ENCODE measurements at places on chromosomes 3 and 15.

DNA sequence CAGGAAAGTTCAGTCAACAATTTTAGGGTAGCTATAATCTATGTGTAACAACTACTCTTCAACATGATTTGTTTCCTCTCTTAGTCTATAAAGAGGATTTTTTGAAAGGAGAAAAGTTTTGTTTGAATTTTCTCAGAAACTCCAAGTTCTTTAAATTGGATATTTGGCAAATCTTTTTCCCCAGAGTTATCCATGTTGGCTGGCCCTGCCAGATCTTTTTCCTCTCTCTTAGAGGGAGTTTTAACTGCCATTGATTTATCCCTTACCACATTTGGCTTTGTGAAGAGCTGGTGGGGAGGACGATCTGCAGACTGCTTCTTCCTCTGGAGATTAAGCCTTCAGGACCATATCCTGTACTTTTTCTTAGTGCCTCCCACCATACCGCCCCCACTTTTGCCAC, 64.9 kb upstream of the ROPN1 start:
- no peak for DNase-seq

DNA sequence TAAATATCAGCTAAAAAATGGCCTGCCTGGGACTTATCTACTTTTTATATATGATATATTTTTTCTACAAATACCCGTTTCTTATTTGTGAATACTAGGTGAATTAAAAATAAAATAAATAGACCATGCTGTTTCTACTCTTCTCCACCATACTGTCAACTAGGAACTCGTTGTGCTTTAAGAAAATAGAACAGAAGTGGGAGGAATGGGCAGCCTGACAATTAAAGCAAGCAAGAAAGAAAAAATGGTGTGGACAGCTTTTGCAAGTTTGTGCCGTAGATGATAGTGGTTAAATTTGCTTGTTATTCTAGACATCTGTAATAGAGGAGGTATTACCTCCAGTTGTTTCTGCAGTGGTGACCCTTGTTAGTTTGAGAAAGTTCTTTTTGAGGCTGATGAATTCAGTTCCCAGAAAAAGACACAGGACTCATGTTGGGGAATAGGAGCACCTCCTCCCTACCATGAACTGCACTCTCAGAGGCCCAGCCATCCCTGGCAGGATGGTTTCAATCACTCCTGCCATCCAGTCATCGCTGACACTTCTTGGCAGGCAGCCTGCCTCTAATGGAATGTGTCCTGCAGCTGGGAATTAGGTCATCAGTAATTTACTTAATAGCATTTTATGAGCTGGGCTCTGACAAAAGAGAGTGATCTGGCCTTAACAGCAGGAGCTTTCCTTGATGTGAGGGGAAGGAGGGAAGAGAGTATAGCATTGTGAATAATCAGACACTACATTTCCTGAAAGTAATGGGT, 105.0 kb upstream of the GAP43 start:
- DNase-seq, result peak; percentile 61

DNA sequence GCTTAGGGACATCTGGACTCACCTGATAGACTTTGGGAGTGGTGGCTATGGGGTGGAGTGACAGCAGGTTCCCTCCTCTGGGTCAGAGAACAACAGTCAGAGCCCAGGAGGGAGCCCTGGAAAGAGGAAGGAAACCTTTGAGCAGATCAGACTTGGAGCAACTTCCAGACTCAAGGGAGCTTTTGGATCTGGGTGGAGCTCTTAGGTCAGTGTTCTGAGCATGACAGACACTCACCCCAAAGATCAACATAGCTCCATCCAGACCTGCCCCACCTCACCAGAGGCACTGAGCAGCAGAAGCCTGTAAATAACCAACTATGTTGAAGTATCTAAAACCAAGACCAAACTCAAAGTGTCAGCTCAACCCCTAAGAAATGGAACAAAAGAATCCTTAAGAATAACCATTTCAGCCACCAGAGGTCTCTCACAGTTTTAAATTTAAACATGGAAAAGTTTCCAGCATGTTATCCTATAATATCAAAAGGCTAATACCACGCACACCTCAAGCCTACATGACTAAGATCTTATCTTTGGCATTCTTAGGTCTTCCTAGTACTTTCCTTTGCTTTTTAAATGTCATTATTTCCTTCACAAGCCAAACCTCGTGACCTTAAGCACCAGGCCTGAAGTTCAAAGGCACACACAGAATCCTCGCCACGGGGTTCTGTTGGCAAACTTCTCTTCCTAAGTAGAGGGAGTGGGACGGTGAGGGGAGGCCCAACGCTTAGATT, 56.4 kb downstream of the UMPS start:
- no peak for DNase-seq

DNA sequence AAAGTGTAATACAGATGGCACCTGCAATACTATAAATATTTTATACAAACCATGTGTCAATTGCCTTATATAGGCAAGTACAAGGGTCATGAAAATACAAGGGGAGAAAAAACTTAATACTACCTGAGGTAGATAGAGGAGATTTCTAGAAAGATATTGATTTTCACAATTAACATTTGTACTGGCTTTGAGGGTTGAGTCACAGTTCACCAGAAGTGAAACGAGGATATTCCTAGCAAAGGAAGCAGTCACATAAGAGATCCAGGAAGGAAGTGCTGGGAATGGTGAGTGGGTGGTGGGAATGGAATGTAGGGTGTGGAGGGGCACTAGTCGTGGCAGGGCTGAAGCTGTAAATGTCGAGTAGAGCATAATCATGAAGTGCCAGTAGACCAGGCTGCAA, 108.7 kb downstream of the P2RY1 start:
- DNase-seq, result no peak

DNA sequence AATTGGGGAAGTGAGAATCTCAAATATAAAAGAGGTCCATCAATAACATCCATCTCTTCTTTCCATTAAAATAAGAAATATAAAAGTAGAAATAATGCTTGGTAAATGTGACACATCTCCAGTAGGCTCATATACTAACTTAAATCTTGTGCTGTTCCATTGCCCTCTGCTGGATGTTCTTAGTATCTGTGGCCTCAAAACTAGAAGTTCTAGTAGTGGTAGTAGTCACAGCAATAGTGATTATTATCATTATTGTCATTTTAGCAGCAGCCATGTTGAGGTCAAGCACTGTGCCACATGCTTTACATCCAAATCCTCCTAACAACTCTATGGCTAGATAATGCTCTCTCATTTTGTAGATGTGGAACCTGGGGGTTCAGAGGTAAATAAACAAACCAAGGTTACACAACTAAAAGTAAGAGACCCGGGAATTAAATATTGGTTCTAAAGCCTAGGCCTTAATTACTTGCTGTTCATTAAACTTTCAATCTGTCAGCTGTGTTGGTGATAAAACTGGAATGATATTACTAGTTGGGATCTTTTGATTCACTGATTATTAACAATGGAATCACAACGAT, 20.2 kb upstream of the BTLA start:
- peak; percentile 2 for DNase-seq

DNA sequence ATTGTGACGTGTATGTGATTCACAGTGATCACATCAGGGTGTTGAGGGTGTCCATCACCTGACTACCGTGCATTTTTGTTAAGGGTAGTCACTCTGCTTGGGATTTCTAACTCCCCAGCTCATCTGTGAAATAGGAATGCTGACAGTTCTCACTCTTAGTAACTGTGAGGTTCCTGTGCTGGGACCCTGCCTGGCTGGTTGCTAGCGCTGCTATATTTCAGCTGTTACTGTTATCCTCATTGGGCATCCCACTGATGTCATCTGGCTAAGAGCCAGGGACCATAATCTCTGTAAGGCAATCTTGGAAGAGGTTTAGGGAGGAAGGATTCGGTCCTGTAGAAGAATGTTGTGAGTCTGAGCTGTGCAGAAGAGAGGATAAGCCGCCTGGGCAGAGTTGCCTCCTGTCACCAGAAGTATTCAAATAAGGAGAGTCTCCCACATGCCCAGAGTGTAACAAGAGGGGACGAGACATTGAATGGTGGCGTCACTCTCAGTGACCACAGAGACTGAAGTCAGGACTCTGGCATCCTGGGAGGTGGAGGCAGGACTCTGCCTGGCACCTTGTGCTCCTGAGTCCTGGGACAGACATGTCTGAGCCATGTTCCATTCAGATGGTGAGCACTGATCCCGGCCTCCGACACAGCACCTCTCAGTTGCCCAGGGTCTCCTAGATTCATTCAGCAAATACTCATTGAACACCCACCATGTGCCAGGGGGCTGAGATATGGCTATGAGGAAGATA, 52.2 kb downstream of the FBLN2 start:
- DNase-seq, result no peak

GRCh38 chr15:78148392-78149067, 632 bp upstream of the IDH3A start:
- no peak for DNase-seq

- no peak for DNase-seq
Measured at GRCh38 chr3:132136334-132136716, 101.5 kb upstream of the CPNE4 start.

GRCh38 chr3:17901893-17902292, 159.5 kb upstream of the TBC1D5 start:
- DNase-seq, result no peak

- no peak for DNase-seq
Measured at GRCh38 chr3:133824961-133825485, 19.4 kb downstream of the SRPRB start.

GRCh38 chr3:134333522-134334181, 40.6 kb downstream of the AMOTL2 start:
- no peak for DNase-seq
